CD4-positive, alpha-beta T cell treated with Interferon alpha-2 for 1 hour (primary cell): ENCODE measurements at places on chromosomes 6 and 20.

DNA sequence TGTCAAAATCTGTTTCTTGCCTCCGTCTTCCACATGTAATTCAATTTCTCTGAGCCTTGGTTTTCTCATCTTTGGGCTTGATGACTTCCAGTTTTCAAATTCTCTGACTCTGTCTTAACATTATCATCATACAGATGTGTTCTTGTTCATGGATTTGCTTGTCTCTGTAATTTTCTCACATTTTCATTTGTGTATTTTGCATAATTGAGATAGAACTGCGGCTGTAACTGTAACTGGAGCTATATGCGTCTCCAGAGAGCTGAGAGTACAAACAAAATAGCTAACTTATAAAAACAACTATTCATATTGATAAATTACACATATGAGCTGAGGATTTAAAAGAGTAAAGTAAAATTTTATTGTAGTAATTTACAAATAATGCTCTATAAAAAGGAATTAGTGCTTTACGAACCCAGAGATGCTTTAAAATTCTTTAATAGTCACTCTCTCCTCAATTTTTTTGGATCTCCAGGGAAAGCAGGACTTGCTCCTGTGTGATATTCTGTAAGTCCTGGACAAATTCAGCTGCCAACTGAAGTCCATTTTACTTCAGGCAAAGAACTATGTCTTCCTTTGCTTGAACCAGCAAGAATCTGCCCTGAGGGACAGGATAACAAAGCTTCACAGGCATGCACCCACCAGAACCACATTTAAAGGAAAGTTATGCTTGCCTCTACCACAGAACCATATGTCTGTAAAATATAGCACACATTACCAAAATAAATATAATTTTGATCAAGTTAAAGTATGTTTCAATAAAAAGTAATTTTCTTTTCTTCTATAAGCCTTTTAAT, 288.3 kb downstream of the KHDC1L start:
- no peak for DNase-seq

- DNase-seq, result peak; percentile 39
These were observed 1.9 kb upstream of the ULBP1 start for GRCh38 chr6:149961728-149962425.

- DNase-seq, result no peak
These were observed 46.0 kb downstream of the PCNA start for GRCh38 chr20:5073660-5074231.

DNA sequence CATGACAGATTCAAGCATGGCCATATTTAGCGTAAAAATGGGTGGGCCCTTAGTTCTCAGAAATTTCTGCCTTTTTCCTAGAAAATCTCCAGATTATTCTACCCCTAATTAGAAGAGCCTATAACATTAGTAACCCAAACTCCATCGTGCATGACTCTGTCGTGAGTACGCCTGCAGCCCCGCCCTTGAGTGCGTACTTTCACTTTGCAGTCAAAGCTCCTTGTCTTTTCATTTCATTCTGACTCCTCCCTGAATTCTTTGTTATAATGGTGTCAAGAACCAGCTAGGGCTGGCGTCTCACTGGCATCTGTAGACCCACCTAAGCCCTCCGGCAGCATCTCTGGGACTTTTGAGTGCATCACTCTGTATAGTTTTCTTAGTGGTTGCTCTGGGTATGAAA, 61.7 kb upstream of the NOX3 start:
- DNase-seq, result no peak

DNA sequence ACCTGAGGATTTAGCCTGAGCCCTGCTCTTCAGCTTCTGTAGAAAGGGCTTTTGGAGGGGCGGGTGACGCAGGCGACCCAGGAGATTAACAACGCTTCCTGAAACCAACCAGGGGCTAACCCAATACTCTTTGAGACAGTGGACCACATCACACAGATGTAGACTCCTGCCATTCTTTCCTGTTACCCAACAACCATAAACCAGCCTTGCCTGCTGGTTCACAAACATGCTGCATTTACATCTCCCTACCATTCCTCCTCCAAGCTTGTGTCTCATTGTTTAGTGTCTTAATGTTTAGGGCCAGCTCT, 28.3 kb downstream of the PPP1R16B start:
- peak; percentile 59 for DNase-seq

DNA sequence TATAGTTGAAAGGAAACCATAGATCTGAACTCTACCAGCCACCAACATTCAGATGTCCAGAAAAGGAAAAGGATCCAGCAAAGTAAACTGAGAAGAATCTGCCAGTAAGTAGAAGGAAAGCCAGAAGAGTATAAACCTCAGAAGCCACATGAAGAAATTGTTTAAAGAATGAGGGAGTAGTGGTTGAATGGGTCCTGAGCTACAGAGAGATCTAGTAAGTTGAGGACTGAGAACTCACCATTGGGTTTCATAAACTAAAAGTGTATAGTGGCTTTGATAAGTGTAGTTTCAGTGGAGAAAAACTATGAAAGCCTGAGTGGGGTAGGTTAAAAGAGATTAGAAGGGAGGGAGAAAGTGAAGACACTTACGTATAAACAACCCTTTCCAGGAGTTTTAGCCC, 32.0 kb upstream of the SUMO4 start:
- DNase-seq, result no peak
